Activated gamma-delta T cell treated with anti-CD3 and anti-CD28 coated beads, Interleukin-2, amount 50 U/mL, for 16 hours (primary cell): ENCODE measurements at places on chromosomes 2 and 18.
A peak's percentile ranks its signal among the peaks of the same experiment; 100 is the strongest.

- peak; percentile 25 for DNase-seq
These were observed 103.9 kb downstream of the VIT start for GRCh38 chr2:36800381-36800780.

DNA sequence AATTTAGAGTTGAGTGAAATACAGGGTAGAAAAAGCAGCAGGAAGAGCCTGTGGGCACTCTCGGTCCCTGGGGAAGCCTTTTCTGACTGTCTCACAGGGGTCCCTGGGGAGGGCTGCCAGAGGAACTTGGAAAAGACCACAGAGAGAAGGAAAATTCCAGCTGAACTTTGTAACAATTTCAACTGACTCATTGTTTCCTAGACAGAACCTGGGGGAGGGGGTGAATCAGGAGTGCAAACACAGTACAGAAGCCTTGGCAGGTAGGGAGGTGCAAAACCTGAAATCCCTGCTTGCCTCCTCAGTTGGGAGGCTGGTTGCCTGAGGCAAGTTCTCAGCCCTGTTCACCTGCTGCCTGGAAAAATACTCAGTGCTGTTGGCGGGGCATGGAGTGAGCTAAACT, 106.8 kb downstream of the GRB14 start:
- DNase-seq, result no peak

GRCh38 chr2:156326526-156327095, 5.9 kb downstream of the NR4A2 start:
- DNase-seq, result no peak

GRCh38 chr2:120477198-120477597, 131.3 kb downstream of the INHBB start:
- no peak for DNase-seq

GRCh38 chr18:80076379-80076778, 32.7 kb upstream of the ADNP2 start:
- DNase-seq, result no peak

- no peak for DNase-seq
These were observed 71.3 kb downstream of the TMEM18 start for GRCh38 chr2:605674-606608.

GRCh38 chr2:171452773-171453172, 18.7 kb downstream of the DCAF17 start:
- DNase-seq, result no peak

DNA sequence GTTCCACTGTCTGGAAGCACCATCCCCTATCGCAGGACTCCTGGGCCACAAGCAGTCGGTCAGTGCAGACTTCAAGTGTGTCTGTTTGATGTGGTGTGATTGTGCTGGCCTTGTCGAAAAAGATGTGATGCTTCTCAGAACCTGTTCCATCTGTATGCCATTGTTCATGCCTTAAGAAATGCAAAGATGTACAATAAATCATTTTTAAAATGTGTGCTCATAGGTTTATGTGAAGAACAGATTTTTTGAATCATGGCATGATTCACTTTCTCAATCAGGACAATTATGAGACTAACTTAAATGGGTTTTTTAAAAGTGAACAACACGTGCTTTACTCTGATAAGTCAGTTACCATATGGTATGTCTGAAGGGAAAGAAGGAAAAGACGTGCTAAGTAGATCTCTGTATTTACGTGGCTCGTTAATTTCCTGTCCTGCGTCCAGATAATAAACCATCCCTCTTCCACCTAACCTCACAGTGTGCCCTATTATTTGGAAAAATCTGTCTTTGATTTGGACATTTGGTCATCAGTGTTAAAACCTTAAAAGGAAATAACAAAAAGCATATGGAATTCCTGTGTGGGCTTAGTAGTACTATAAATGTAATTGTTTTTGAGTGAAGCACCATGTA, 54.9 kb downstream of the PRKRA start:
- DNase-seq, result no peak

GRCh38 chr18:63443829-63444228, 21.6 kb upstream of the VPS4B start:
- no peak for DNase-seq

DNA sequence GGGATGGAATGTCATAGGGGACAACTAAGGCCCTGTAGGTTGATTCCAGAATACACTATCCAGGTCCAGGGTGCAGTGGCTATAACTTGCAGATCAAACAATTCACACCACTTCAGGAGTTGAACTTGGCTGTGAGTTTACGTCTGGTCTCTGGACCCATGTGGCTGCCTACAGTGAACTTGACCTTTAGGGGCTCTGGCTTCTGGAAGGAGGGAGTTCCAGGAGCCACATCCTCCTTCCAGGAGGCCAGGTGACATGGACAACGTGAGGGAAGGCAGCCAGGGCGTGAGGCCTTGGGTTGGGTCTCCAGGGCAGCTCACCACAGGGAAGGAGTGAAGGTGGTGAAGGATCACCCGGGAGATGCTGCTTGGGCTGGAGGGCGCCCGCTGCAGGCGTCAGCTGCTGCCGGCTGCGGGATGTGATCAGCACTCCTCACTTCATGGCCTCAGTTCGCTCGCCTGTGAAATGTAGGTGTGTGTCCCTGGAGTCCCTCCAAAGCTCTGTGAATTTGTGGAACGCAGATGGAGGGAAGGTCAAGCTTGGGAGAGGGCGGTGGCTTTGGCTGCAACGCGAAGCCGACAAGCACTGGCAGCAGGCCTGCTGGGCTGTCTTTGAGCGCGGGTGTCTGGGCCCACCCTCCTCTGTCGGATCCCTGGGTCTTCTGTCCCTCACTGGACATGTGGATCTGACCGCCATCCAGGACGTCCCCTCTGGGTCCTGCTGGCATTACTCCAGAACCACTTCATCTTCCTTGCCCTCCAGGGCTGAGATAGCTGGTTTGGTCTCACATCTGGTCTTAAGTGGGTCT, 146.5 kb downstream of the GLI2 start:
- DNase-seq, result no peak

- no peak for DNase-seq
These were observed 30.7 kb downstream of the GPD2 start for GRCh38 chr2:156466739-156467405.

- no peak for DNase-seq
These were observed 36.0 kb downstream of the FARP2 start for GRCh38 chr2:241391892-241392665.

DNA sequence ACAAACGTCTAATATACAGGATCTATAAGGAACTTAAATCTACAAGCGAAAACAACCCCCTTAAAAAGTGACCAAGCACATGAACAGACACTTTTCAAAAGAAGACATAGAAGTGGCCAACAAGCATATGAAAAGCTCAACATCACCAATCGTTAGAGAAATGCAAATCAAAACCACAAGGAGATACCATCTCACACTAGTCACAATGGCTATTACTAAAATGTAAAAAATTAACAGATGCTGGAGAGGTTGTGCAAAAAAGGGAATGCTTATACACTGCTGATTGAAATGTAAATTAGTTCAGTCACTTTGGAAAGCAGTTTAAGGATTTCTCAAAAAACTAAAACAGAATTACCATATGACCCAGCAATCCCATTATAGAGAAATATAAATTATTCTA, 1148.5 kb upstream of the FAM98A start:
- DNase-seq, result no peak

DNA sequence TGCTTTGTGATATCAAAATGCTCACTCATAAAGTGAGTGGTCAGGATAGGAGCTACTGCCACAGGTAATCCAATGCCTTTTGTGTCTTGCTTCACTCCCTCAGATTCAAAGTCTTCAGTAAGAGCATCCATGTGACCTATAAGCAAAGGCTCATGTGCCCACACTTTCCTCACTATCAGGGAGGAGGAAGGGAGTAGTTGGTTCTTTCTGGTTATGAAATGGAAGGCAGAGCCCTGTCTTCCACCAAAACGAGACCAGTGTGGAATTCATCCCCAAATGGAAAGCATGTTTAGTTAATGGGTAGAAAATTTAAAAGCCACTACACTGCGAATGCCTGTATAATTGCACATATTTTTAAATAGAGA, 25.8 kb downstream of the IL1F10 start:
- DNase-seq, result no peak

- DNase-seq, result no peak
These were observed 134.9 kb upstream of the NDUFV2 start for GRCh38 chr18:8967573-8967972.

- DNase-seq, result no peak
These were observed 17.5 kb upstream of the LONRF2 start for GRCh38 chr2:100339823-100340222.
